GM23338 (cell line): ENCODE measurements at places on chromosomes 6 and 20. TPM values are rescaled to one million over a fixed set of nuclear protein-coding genes. Genes with fewer than 3 reads are reported as not detected.

- no peak for DNase-seq
Measured at GRCh38 chr20:8127553-8128255, 4.4 kb upstream of the PLCB1 start.

SLC22A3 gene
- total RNA-seq, result 2.4 and 3.2 TPM in 2 replicates

GRCh38 chr20:51609251-51609650, 66.7 kb upstream of the NFATC2 start:
- DNase-seq, result no peak

DDO gene
- 0.10 TPM in 1 of 2 replicates, not detected in the other for total RNA-seq

- DNase-seq, result no peak
Measured at GRCh38 chr6:54516321-54516720, 208.1 kb downstream of the TINAG start.

GMPR gene
- total RNA-seq, result 0.35 and 1.3 TPM in 2 replicates

DNA sequence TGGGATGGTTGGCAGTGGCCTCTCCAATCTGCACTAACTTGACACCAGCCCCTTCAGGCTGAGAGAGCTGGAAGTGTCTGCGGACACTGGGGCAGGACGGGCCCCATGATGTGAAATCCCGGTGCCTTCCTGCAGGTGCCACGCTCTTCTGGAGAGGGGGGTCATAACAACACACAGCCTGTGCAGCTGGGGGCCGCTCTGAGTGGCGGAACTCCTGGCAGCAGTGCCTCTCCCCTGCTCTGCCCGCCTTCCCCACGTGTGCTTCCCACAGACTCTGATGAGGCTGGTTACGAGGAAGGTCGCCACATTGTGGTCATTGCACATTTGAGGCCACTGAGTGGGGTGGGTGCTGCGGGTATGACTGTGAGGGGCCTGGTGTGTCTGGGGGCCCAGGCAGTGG, 145.2 kb downstream of the DTNBP1 start:
- no peak for DNase-seq

LGSN gene
- total RNA-seq, result 0.45 TPM in 1 of 2 replicates, not detected in the other

GRCh38 chr6:93021235-93021915, 398.0 kb downstream of the EPHA7 start:
- DNase-seq, result no peak

DNA sequence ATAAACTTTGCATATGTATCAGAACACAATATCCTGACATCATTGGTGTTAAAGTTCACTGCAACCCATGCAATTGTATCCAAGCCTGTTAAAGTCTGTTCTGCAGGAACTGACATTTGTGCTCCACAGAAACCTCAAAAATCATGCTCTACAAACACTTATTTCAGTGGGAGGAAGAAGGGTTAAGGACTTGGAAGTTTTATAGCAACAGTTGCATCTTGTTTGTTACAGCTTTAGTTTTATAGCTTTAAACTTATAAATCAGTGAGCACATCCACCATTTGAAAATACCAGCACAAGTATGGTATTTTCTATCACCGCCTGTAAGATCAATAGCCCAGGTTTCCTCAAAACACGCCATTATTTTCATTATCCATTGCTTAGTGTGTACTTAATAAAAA, 884 bp downstream of the ECT2L start:
- no peak for DNase-seq

DNA sequence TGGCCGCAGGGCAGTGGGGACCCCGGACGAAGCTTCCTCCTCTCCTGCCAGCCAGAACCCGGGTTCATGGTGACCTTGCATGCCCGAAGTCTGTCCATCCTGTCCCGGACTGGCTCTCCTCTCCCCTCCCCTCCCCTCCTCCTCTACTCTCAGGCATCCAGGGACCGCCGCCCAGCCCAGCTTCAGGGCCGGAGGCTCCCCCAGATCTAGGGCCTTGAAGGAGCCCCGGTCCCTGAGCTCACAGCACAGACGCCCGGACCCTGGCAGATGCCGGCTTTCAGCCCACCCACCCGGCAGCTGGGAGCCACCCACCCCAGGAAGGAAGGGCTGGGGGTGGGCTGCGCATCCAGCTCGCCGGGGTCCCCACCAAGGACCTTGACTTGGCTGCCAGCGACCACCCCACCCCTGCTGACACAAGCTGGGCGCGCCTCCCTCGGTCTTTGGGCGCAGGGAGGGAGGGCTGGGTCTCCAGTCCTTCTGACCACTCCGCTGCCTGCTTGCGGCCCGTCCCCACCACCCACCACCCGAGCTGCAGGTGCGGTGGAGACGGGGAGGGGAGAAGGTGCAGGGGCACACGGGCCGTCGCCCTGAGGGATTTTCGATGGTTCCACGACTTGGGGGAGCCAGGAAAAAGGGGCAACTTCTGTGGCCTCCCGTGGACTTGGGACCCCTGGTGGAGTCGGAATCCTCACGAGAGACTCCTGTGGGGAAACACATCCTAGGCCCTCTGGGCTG, 5.8 kb upstream of the ABHD16B start:
- DNase-seq, result peak; percentile 59

BFSP1 gene
- 4.9 and 5.0 TPM in 2 replicates for total RNA-seq

- no peak for DNase-seq
Measured at GRCh38 chr6:18312368-18312767, 48.0 kb upstream of the DEK start.

- no peak for DNase-seq
Measured at GRCh38 chr6:125094563-125094962, 59.0 kb upstream of the TPD52L1 start.

DNA sequence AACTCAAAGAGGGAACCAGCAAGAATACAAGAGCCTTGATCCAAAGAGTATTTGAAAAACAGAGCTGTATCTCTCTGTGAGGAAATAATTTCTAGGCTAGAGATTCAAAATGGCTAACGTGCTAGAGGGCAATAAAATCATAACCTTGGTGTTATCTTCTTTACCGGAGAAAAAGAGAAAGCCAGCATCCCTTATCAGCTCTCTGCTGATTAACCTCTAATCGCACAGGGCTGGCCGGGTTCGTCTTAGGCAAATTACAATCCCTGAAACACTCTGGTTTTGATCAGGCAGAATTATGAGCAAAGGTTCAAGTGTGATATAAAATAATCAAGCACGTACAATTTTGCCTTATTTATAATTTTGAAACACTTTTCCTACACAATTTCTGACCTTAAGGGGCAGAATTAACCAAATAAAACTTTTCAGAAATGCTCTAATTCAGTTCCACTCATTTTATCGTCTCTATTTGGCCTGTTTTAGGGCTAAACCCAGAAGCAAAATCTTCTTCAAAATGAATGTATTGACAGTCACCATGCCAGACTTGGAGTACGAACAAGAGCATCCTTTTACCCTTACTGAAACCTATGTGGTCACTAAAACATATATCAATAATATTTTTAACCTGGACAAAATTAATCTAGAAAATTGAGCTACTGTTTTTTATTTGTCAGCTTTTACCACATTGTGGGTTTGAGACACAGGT, 13.7 kb downstream of the PSMB9 start:
- DNase-seq, result no peak

DNA sequence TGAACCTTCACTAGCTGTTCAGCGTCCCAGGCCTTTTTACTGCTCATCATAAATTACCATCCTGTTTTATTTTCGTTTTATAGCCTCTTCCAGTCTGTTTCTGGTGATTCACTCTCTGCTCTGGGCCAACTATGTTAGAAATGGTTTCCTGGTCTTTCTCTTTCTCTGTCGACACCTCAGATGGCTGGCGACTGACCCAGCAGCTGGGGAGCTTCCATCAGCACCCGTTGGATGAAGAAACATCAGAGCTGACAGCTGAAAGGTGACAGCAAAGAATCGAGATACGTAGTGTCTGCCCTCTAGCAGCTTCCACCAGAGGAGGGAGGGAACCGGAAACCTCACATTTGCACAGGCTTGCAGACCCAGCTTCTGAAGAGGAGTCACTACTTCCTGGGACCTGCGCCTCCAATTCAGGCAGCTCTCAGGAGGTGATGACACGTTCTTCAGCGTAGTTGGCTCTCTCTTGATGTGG, 82.9 kb upstream of the MLN start:
- no peak for DNase-seq

DNA sequence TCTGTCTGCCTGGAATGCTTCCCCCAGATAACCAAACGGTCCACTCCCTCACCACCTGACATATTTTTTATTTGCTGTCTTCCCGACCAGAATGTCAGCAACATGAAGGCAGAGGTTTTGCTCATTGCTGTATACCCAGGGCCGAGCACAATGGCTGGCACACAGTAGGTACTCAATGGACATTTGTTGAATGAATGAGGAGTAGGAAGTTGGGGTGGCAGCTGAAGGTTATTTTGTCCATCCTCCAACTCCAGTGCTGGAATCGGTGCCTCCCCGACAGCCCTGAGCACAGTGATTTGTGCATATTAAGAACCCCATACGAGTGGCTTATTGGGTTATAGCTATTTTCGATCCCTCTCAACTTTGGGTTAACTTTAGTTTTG, 10.3 kb downstream of the DUSP15 start:
- no peak for DNase-seq

SH3BGRL2 gene
- 23.8 and 24.5 TPM in 2 replicates for total RNA-seq

DNA sequence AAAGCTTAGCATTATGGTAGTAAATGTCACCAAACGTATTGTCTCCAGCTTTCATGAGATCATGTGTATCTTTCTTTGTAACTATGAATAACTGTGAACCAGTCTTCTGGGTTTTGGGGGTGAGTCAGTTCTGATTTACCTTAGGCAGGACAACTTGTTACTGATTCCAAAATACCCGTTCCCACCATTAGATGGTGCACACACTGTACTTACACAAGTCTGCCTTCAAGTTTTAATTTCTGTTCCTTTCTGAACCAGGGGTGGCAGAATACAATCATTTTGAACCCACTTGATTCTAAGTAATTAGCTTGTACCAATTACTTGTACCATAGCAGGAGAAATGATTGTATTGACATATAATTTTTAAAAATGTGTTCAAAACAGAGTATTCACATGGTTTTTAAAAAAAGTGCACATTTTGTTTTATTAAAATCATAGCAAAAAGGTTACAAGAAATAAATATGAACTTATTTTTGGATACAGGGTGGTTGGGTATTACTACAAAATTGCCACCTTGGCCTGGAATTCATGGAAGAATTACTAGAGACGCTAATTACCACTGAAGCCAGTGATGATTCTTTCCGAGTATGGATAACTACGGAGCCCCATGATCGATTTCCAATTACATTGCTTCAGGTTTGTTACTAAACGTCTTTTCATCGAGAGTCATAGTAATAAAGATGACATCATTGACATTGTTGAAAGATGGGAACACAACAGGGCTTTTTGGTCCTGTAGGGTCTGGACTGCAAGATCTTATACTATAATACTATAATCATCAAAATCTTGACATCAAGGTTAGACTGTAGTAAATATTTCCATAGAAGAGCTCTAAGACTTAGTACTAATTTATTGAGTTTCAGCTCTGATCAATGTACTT, 75.2 kb upstream of the GLP1R start:
- peak; percentile 77 for DNase-seq

DNA sequence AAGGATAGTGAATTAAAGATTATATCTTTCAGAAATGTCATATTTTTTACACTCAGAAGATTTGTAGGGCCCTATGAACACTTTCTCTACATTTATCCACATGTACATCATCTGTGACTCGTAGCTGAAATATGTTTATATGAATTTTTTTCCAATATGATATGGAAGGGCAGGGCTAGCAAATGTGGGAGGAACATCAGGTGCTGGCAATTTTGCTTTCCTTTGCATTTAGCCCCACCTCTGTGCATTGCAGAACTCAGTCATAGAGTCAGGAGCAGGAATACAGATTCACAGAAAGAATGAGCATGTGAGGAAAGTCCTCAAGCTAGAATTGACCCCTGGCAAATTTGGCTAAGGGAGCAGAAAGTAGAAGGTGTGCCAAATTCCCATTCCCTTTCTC, 129.9 kb downstream of the CRYBG1 start:
- DNase-seq, result no peak

- DNase-seq, result no peak
Measured at GRCh38 chr6:81859884-81860283, 107.4 kb upstream of the TENT5A start.

GRCh38 chr20:40954521-40955165, 74.0 kb upstream of the TOP1 start:
- DNase-seq, result no peak

- DNase-seq, result no peak
Measured at GRCh38 chr6:134414793-134415192, 96.9 kb upstream of the SGK1 start.

- no peak for DNase-seq
Measured at GRCh38 chr6:112153926-112154607, 66.7 kb downstream of the FAM229B start.

DNA sequence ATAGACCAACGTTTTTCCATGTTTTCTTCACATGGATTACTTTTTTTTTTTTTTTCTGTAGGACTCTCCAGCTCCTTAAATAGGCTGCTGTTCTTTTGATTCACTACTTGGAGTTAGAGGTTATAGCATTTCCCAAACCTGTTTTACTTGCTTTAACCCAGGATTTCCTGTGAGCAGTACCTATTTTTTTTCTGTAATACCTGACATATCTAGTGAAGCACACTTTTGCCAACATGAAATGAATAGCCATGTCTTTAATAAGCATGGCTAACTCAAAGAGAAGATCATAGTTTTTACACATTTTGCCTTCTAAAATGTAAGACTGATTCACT, 137.0 kb downstream of the FOXA2 start:
- no peak for DNase-seq

DNA sequence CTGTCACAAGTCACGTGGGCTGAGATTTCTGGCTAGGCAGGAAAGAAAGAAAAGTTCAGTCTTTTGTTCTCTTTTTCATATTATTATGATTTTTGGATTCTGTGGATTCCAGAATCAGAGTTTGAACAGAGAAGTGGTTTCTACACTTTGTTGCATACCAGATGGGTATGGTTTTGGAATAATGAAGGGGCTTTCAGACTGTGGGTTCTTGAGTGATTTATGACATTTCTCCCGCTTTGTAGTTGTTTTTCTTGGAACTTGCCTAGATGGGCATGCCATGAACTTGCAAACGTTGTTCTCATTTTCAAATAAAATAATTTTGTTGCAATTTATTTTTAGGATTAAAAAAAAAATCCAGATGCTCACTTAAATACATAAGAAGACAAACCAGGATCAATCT, 34.4 kb downstream of the CBFA2T2 start:
- no peak for DNase-seq

DNA sequence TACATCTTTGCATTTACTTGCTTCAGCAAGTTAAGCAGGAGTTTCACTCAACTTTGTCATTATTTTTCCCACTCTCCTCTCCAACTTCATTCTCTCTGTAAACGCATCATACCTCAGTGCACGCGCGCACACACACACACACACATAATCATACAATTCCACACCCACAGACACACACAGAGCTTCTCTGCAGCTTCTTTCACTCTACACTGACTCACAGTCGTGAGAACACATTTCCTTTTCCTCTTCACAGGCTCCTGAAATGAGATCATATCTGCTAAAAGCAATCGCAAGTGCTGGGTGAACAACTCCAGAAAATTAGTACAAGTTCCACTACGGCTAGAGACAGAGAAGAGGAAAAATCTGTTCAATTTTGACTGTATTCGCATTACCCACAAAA, 215.4 kb downstream of the PTPRT start:
- no peak for DNase-seq

ZNF292 gene
- 39.8 and 45.7 TPM in 2 replicates for total RNA-seq

DNA sequence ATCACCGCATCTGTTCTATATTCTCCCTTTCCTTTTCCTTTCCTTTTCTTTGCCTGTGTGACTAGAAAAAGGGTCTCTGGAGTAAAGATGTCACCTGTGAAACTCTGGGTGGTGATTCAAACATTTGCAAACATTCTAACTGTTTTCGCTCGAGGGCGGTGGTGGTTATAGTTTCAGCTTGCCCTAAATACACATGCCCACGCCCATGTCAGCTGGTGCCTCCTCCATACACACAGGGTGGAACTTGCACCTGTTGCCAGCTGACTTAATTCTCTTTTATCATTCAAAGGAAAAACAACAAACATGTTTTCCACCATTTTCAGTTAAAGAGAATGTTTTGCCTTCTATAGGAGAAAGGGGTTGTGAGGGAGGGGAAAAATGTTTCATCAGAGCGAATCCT, 381.9 kb upstream of the ARID1B start:
- DNase-seq, result no peak
